ENCODE measurements at places on chromosomes 12 and 14.

GRCh38 chr12:39240587-39240986, 202.3 kb downstream of the KIF21A start:
- no peak for DNase-seq

DNA sequence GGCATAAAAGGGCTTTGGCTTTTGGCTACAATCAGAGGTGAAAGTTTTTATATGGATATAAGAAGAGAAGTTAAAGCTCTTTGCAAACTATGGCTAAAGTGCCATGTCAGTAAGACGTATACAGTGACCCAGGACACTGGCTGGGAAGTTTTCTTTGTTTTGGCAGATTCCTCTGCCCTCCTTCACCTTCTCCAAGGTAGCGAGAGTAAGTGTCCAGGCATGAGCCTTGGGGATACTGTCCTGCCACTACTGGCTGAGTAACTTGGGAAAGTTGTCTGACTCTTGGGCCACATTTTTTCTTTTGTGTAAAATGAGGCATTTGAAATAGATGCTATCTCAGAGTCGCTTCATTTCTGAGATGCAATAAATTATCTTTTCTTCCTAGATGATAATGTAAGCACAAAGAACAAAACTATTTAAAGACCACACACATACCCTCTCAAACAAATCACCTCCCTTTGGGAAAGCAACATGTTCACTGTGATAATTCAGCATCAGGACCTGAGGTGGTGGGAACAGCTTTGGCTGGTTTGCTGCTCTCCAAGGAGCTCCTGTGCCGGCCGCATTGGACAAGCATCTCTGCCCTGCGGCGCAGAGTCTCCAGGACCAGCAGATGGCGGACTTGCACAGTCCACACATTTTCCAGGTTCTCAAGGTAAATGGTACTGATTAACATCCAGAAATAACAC, 106.3 kb downstream of the PTCSC3 start:
- DNase-seq: peak; percentile 59

DNA sequence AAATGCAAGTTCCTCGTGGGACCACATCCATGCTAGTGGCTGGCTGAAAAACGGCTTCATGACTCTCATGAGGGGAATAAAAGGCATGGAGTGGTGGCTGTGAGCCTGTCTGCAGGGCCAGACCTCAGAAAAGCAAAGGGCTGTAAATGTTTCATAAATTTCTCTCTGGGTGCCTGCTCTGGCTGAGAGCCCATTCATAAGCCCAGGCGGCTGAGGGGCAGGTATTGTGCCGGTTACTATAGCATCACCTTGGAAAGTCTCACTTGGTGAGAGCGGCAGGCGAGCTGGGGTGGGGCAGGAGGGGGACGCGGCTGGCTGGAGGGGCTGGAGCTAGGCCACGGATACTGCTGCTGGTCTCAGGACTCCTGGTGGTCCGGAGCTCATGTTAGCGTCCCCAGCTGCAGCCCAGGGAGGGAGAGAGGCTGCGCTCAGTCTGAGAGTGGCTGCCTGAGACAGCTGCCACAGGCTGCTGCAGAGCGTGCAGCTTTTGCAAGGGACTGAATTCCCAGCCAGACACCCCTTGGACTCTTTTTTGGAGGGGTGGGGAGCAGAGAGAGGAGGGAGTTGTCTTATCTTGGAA, at the start of gene SLC17A8:
Gene SLC17A8, plus strand, starts transcription at position 431 of the 580 bp plus-strand sequence. CDS start 318 bp downstream, outside the sequence.
- no peak for DNase-seq

DNA sequence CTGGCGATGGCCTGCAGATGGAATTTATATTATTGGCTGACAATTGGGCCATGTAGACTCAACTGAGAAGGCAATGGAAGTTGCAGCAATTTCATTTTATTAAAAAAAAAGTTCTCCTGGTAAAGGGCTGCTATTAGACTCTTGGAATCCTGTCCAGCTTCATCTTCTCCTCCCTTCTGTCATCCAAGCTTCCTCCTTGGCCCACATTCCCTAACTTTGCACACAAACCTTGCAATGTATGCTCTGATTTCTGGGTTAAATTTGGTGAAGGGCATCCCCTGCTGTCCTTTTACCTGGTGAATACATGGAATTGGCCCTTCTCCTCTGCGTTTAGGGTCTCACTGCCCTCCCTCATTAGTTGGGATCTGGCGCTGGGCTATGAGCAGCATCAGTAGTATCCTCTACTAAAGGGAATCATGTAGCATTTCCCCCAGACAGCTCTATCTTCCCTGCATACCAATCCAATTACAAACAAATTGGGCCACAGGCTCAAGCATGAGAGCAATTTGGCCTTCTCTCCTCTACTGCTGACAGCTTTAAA, 336.9 kb downstream of the BMP4 start:
- DNase-seq: no peak

DNA sequence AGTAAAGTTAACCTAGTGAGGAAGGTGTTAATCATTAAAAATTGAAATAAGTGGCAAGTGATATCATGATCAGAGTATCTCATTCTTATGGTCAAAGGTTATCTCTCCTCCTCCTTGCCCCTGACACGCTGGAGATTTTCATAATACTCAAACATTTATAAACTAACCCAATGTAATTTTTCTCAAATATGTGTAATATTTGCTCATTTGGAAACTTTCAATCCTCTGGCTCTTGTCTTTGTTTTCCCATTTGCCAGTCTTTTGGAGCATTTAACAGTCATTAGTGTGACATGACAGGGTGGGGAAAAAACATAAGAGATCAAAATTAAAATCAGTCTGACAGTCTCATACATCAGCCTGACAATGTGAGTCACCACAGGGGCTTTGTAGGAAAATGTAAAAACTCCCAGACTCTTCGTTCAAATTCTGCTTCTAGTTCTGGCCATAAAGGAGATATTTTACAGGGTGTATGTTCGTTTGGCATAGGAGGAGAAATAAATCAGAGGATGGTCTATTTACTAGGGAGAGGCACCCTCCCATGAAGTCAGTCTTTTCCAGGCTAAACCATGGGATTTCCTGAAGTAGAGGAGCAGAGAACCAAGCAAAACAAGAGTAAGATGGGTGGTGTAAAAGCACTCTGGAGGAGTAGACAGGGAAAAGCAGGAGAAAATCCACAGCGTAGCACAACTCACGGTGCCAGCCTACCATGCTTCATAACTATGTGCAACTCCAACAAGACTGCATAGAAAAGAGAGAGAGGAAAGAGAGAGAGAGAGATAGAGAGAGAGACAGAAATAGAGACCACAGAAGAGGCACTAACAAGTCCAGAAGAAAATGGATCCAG, 369.2 kb upstream of the PDE3A start:
- DNase-seq: no peak

GRCh38 chr12:3116106-3116844, 39.1 kb downstream of the TSPAN9 start:
- no peak for DNase-seq

DNA sequence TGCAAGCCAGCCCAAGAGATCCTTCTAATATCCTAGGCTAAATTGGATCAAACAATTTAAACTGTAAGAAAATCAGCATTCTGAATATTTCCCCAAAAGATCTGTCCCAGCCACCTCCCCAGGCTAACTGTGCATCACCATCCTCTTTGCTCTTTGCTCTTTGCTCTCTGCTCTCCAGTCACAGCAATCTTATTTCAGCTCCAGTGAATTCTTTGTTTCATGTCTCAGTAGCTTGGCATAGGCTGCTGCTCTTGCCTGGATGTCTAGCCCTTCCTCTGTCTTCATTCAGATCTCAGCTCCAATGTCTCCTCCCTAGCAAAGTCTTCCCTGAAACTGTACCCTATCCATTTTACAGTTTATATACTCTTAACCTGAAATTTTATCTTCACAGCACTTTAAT, 399.8 kb upstream of the USP15 start:
- no peak for DNase-seq

GRCh38 chr12:54879150-54879549, 24.8 kb downstream of the MUCL1 start:
- no peak for DNase-seq

DNA sequence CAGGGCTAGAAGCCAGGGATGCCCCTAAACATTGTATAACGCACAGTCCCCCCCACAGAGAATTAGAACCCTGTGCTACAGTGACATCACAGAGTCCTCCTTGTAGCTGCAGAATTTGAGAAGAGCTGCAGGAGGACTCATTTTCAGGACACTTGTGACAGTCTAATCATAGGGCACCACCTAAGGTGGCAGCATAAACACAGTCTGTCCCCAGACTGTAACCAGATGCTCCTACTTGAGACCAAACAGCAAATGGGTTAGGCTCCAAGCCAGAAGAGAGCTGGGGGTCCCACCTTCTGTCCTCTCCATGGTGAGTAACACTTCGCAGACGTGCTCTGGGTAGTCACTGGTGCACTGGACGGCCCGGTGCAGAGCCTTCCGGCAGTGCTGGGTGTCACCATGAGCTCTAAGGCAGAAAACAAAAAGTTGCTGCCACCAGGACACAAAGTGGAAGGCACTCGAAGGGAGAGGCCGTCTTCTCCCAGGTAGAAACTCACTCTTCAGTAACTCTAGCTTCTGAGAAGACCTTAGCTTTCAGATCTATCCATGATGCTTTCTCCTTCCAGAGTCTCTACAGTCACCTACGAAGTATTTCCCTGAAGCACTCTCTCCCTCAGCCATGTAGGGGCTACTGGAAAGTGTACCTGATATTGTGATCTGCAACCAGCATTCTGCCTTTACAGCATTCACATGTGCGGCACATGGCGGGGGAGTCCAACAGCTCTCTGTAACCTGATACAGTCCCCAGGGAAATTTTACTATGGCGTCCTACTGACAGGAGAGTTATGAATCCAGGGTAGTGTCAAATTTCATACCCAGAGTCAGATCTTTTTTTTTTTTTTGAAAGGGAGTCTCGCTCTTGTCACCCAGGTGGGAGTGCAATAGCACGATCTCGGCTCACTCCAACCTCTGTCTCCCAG, 17.1 kb downstream of the FICD start:
- no peak for DNase-seq

DNA sequence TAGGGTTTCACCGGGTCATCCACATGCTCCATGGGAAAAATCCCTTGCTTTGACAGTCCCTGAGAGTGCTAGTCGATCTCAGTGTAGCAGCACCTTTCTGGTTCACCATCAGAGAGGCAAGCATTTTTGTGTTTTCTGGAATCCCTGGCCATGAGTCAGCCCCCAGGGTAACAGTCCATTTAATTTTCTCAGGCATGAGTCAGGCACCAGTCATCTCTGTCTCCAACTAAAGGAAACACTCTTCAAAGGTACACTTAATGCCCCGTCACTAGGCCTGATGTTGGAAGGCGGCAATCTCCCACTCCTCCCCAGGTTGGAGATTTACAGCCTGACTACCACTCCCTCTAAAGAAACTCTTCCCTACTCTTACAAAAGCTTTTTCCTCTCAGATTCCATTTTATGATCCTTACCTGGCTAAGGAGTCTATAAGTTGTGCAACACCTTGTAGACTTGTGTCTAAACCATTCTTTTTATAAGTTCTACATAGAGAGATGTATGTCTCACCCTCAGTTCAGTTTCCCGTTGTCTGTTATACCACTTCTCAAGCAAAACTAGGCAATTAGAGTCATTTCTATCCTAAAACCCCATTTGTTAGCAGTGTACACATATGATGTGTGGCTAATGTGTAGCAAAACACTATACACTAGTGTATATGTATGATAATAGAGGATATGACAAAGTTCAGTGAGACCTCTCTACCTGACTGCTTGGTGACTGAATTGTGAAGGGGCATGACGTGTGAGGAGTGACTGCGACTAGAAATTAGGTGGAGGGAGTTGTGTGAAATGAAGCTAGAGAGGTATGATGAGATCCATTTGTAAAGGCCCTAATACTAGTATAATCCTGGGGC, 24.6 kb downstream of the TMEM19 start:
- DNase-seq: peak; percentile 58

GRCh38 chr12:47139000-47139681, 59.4 kb upstream of the AMIGO2 start:
- DNase-seq: no peak

DNA sequence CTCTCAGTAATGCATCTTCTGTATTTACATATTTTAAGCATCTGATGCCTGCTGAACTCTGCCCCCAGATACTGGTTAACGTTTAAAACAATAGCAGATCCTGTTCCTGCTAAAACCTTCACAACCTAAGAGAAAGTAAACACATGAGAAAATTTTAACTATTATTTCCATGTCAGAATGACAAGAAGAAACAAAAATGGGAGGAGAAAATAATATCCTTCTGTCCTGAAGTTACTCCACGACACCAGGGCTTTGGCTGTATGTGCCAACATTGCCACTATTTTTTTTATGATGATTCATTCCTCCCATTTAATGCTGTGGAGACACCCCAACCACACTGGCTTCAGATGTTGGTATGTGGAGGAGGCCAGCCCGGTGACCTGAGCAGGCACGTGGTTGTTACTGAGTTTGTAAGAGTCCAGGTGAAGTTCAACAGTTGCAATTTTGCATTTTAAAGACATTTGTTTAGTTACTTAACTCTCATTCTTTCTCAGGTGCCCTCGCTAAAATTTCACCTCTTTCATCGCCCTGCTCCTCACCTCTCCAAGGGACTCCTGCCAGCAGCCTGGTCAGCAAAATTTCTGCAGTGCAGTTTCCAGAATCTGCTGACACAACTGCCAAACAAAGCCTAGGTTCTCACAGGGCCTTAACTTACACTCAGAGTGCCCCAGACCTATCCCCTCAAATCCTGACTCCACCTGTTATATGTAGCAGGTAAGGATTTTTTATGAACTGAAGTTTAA, 65.5 kb upstream of the SLCO1C1 start:
- DNase-seq: peak; percentile 8

DNA sequence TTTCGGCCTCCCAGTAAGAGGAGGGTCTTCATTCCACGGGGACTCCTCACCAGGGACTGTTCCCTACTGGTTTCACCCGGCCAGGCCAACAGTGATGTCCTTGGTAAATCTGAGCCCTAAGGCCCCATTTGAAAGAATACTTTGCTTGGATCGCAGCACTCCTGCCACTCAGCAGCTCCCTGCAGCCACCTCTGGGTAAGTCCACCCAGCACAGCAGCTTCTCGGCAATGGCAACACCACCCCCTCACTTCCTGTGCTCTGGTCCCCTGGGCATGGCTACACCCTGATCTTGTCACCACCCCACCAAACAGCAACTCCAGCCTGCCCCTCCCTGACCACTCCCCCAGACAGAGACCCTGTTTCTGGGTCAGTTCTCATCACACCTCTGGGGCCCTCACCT, 100.3 kb downstream of the SETD3 start:
- DNase-seq: no peak

- peak; percentile 71 for DNase-seq
These were observed 135.0 kb upstream of the LRIG3 start for GRCh38 chr12:59055204-59055860.

DNA sequence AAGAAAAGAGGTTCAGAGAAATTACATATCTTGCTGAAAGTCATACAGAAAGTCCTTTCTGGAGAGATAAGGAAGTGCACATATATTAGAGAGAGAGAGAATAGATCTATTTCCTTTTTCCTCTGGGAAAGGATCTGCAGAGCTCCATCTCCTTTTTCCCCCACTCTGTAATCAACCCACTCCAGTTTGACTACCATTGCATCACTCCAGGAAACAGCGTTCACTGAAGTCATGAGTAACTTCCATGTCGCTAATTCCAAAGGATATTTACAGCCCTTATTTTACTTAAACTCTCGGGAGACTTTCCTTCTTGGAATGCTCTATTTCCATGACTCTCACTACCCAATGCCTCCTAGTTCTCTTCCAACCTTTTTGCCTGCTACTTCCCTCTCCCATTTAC, 72.5 kb upstream of the PARP11 start:
- no peak for DNase-seq

Measured in COLO829 (cell line).